Hypothalamus (tissue), 51 donors: ENCODE measurements at places on chromosomes 6 and 20.

DNA sequence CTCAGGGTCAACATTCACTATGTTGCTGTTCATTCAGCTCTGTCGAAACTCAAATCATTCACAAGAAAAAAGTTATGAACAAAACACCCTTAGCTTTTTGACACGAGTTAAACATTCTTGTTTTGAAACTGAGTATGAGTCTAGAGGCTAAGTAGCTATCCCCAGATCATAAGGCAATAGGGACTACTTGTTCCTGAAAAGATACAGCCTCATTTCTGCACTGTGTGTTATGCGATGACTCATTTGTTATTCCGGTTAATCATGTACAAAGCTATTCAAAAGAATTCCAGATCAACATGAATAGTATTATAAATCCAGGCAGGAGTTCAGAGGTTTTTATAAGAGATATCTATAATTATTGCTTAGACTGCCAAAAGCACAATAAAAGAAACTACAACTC is 908.0 kb downstream of the QKI start:
- no peak for DNase-seq

DNA sequence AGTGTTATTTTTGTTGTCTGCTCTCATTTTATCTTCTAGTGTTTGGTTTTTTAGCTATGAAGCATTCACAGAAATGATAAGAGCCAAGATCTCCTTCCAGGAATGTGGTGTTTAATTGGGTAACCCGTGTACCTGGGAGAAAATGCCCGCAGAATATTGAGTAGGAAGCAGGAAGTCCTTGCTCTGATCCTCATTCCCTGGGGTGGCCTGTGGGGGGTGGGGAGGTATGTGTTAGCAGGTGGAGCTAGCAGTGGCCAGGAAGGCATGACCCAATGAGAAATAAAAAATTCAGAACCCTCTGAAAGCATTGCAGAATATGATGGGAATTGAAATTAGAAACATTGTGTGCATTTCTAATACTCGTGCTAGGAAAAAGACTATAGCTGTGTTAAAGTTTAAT is 100.8 kb downstream of the DTD1 start:
- DNase-seq: no peak

DNA sequence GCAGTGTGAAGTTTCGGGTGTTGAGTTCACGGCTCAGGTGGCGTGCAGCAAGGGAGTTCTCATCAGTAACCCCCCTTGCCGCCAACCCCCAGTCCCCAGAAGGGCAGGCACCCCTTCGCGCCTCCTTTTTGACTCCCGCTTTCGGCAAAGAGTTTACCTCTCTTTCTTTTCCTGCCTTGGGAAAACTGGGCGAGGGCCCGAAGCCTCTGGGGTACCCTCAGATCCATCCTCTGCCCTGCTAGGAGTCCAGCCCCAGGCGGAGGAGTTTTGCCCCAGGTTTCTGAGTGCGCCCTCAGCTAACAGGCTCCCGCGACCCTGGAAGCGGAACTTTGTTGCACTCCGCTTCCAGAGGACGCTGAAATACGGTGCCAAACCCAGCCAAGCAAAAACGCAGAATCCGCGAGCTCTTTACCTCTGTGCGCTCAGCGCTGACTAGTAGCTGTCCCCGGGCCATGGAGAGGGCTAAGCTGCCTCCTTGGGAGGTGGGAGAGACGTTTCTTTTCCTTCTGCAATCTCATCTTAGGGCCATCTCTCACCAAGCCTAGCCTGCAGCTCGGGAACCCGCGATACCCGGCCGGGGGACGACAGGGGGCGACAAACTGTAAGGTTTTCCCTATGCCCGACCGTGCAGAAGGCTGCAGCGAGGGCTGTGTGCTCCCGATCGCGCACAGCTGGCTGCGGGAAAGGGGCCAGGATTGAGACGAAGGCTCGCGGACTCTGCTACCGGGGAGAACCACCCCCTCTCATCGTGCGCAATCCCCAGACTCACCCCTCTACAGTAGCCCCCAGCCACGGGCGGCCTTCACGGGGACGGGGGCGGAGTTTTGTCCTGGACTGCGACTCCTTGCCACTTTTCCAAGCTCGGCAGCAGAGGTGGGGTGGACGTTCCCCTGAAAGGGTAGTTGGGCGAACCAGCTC is 2.7 kb upstream of the PAX1 start:
- DNase-seq: no peak

- no peak for DNase-seq
Observed at GRCh38 chr20:47502271-47503239, 868 bp downstream of the NCOA3 start.

GRCh38 chr6:168828800-168829199 is 387.8 kb downstream of the SMOC2 start:
- DNase-seq: no peak

DNA sequence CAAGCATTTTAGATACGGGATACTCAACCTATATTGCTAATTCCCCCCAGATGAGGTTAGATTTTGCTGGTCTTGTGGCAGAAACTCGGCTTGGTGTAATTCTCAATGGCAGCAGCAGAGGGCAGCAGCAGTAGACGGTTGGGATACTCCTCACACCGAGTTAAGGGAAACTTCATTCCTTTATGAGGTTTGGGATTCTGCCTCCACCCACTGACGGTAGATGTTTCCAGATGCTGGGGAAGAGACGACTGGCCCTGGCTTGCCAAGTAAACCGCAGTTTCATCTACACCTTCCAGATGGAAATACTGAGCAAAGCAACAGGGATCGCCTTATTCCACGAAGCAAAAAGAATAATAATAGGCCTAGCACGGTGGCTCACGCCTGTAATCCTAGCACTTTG is 8.2 kb upstream of the TBC1D7 start:
- DNase-seq: peak; percentile 51

DNA sequence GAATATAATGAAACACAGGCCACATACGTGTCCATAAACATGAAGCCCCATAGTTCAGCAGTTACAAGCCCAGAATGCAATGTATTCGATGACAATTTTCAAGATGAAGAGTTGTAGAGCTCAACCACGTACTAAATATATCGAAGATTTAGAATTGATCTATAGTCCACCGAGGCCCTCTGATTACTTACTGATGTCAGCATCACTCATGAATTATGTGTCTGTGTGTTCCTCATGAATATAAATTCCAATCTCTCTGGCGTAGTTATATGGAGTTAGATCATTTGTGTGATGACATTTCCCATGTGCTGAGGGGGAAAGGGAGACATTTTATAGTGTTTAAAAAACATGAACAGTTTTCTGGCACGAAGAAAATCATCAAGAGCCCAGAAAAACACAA is 97.5 kb downstream of the PFDN4 start:
- no peak for DNase-seq

DNA sequence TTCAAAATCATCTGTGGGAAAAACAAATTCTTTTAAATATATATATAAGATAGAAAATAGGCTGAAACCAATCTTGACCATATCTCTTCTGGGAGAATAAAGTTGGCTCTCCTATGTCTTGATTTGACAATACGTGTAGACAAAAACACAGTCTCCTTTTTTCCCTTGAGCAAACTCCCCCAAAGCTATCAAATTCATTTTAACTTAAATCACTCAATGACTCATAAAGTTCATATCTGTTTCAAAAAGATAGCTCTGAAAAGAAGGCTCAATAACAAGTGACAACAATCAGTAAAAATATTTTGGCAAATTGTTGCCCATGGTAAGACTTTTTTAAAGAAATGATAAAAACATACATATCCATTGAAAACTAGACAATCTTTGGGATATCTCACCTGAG is 236.0 kb upstream of the TENT5A start:
- no peak for DNase-seq

- no peak for DNase-seq
Observed at GRCh38 chr6:163083141-163083540, 331.4 kb upstream of the QKI start.

DNA sequence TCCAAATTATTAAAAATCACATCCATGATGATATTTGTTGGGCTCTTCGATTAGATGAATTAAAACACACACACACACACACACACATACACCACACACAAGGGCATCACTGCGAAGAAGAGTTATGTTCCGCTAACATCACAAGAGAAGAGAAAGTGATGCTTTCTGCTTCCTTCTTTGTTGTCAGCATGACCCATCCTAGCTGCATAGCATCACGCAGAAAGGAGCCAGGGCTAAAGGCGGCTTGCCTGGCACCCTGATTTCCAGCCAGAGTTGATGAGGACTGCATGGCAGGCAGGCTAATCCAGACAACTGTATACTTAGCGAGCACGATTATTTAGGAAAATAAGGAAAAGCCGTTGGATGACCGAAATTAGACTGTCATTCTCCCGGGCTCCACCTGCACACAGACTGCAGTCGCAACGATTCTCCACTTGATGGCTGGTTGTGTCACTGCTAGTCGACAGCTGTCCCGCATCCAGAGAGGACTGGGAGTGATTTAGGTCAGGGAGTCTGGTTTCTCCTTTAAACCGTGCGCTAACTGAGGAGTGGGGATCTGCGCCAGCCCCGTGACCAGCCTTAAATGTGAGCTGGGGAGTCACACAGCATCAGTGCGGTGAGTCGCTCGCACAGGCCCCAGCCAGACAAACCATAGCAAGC is 70.6 kb upstream of the SOX4 start:
- no peak for DNase-seq

DNA sequence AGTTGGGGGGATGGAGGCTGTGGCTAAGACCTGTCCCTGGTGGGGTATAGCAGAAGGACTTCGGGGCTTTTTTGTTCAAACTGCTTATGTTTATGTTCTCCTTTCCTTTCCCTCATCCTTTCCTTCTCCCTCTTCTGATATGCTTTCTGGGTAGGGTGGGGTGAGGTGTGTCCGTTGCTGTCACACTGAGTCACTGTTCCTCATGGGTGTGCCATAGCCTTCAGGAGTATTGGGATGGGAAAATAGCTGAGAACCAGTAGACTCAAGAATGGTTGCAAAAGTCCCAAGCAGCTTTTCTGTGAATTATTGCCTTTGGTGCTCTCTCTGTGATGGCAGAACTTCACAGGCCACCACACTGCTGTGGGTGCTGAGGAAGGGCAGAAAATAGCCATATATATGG is 39.6 kb downstream of the TPD52L1 start:
- DNase-seq: no peak

DNA sequence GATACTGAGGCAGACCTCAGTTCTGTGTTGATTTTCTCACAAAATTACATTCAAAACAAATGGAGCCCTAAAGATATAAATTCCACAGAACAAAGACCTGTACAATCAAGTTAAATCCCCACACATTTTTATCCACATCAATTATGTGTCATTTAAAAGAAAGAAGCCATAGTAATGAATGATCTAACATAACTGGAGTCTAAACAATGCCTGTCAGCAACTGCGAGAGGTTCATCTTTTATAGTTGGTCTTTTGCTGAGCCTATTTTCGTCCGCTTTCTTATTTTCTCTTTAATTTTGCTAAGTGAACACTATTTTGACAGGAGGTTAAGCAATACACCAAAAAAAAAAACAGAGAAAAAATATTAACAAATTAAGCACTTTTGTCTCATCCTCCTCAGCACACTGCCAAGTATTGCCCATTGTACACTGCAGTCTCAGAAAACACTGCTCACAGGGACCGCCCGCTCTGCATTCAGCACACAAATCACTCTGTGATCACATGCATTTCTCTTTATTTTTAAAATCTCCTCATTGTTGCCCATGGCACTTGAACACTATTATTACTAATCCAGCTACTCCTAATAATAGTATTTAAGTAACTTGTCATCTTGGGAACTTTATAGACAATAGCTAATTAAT is 140.8 kb downstream of the BTBD9 start:
- DNase-seq: peak; percentile 15

DNA sequence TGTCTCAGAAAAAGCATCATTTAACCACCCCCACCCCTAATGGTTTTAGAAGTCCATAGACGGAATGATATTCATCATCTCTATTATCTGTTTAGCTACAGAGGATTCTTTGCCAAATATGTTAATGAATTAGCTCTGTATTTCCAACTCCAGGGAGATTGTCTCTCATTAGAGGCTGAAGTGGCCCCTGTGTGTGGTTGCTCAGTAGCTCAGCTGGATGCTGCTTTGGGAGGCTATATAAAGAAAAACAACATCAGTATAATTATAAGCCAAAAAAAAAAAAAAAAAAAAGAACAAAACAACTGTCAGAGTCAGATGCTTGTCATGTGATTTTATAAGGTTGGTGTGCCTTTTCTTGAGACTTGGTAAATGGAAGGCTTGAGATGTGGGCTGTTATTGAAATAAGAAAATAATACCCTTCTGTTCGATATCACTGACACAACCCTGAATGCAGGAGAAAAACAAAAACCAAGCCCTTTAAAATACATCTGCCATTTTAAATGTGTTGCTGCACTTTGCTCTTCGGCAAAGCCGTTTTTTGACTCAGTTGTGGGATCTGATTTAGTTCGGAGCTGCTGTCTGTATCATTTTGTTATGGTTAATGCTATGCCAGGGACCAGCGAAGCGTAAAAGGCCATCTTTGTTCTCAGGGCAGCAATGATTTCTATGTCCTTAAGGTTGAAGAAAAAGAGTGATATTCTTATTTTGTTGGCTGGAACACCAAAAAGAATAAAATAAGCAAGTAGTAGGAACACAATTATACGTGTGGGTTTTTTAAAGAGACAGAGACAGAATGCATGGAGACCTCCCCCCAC is 422.6 kb downstream of the QKI start:
- no peak for DNase-seq

DNA sequence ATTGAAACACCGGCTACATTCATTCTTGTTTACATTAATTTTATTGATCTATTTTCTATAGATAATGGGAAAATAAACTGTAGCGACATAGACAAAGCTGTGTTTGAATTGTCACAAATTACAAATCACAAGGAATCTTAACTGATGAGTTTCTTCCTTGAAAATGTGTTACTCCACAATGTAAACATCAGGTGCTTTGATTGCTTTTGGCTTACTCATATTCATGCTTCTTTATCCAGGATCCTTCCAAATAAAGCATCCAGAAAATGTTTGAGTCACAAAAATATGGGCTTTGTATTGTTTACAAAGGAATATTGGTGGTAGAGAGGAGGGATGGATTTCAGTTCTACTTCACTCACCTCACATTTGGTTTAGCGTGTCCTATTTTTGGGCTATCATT is 64.0 kb downstream of the BMP2 start:
- DNase-seq: no peak

GRCh38 chr6:10852361-10852960 is 14.1 kb upstream of the MAK start:
- DNase-seq: no peak

DNA sequence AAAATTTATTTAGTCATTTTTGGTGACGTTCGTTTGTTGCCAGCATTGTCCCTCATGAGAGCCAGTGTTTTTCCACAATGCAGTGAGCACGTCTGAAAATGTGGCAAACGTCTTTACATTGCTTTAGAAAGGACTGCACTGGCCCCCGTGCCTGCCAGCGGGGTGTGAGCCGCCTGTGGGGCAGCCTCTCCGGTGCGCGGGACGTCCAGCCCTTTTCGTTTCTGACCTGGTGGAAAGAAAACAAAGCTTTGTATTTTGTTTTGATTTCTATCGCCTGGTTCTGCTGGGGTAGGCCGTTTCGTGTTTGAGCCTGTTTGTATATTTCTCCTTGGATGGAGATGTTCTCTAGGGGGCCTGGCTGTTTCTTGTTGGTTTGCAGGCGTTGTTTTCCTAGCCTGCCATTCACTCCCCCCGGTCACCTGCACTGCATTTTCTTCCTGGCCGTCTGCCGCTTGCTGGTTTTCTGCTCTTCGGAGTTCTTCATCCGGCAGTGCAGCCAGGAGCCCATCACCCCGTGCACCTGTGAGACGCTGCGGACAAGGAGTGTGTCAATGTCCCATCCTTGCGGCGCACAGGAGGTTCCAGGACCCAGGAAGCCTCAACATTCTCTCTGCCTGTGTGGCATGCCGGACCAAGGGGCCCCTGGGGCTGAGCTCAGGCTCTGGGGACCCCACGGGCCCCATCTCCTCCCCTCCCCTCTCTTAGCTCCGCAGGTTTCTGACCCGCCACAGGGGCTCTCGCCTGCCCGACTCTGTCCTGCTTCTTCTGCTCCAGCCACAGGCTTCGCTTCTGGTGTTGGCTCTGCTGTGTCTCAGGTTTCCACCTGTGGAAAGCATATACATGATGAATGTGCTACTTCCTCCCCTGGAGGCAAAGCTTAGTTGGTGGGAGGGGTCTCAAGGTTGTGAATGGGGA is 100.5 kb downstream of the CDH4 start:
- no peak for DNase-seq
